Stimulated activated CD4-positive, alpha-beta T cell treated with anti-CD3 and anti-CD28 coated beads, Interleukin-15, amount 100 ng/mL, for 1 hour (primary cell): ENCODE measurements at places on chromosomes 5 and 9.

DNA sequence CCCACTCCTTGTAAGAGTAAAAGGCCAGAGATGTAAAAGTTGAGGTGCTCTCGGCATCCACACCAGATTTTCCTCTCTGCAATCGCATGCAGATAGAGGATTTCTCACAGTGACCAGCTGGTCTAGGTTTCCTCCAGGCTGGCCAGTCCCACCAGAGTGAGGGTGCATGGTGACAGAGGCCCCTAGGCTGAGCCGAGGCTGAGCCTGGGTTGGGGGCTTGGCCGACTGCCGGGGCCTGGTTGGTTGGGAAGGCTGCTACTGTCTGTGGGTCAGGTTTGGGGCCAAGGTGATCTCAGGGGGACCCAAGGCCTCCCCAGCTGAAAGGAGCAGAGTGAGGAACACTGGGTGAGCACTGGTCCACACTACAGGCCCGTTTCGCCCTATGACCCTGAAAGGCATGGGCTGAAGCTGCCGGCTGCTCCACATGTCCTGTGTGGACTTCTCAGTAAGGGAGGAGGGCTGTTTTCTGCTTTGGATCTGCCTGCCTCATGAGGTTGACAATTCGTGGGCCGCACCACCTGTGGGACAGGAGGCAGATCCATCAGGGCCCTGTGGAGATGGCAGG is 400.8 kb upstream of the IRX4 start:
- no peak for DNase-seq

- no peak for DNase-seq
Observed at GRCh38 chr5:169029661-169030274, 271.2 kb downstream of the SLIT3 start.

DNA sequence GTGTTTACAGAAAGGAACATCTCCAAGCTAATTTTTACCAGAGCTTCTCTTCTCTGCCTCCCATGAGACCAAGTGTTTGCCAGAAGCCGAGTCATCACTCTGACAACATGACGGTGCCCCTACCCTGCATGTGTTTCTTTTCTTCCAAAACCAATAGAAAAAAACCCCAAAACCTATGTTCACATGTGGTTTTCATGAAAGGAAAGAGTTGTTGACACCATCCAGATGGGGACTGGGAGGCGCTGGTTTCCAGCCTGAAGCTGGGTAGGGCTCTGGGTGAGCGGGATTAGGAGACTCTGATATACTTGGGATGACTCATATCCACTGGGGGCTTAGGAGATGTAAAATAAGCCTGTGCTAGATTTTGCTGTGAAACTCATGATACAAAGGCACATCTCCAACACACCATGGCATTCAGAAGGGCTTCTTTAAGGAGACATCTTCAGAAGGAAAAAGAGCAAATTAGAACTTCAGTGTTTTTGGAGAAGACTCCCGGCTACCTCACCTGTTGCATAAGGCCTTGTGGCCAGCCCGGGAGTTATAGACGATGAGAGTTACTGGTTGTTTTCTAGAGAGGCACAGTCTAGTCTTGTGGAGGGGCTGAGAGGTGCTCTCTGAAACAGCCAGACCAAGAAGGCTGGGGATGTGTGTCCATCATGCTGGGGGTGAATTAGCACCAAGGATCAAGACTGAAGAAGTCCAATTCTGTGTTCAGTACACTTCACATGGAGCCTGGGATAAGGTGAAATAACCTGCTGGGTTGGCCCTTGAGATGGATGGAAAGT is 108.9 kb upstream of the LHFPL2 start:
- no peak for DNase-seq

DNA sequence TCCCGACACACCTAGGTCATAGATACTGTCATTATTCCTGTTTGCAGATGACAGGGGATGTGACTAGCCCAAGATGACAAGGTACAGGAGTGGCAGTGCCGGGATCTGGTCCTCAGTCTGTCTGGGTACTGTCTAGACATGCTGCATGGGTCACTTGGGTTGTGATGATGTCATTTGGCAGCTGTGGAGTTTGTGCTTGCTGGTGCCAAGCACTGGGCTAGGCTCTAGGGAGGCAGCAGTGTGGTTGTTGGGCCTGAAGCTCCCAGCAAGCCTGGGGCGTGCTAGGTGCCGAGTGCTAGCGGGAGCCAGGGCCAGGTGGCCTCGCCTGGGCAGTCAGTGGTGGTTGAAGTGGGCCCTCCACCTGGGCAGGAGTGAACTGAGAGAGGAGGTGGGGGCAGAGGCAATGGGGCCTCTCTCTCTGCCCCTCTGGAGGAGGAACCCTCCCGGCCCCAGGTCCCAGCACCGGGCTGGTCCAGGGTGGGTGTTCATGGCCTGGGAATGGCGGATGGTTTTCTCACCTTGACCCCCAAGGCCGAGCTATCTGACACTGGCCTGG is 8.8 kb upstream of the ASB6 start:
- no peak for DNase-seq

GRCh38 chr9:136615631-136616306 is 46.9 kb upstream of the EGFL7 start:
- DNase-seq = no peak

DNA sequence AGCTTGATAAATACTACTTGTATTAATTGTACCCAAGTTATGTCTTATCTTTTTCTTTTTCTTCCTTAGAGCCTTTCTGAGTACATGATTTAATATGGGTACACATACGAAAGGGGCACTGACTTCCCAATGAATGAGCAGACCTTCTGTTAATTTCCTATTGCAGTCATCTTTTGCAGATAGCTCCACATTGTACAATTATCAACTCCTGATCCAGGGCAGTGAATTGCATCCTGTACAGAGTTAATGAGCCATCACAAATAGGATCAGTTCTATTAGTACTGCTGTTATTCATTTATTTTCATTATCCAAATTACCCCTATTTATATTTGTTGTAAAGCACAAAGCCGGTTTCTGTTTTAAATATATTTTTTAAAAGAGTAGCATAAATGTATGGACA is 105.6 kb downstream of the ADAMTSL1 start:
- DNase-seq = no peak

DNA sequence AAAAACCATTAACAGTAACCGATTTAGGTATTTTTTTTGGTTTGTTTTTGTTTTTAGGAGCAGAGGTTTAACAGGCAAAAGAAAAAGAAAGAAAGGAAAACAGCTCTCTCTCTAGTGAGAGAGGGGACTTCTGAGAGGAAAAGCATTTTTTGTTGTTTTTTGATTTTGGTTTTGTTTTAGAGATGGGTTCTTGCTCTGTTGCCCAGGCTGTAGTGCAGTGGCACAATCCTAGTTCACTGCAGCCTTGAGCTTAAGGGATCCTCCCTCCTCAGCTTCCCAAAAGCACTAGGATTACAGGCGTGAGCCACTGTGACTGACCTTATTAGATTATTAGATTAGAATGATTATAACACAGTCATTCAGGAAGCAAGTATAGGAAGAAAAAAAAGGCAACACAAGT is 10.1 kb downstream of the USP20 start:
- DNase-seq = no peak

DNA sequence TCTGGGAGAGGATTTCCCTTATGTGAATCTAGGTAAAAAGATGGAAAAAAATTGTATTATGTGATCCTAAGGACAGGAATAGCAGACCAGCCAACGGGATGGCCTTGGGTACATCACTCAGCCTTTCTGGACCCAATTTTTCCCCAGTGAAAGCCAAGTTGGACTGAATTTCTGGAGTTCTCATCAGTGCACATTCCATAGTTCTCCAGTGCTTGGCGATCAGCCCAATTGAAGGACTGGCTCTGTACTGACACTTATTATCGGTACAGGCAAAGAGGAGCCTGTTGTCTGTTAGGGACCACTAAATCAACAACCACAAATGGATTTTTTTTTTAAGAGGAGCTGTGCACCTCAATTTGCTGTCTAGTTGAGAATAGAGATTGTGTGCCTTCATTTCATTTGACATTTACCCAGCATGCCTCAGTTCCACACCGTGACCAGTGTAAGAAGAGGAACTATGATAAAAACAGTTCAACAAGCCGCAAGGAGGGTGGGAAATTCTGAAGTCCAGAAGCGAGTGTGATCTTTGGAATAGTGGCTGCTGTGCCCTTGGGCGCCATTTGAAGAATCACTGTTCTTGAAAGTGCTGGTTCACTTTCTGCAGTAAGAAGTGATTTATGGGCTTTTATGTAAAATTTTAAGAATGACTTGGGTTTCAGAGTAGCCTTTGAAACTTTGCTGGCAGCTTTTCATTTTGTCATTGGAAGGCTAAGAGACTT is 8.0 kb downstream of the ARL10 start:
- no peak for DNase-seq

- DNase-seq = no peak
Observed at GRCh38 chr5:10607023-10607665, 43.3 kb downstream of the ANKRD33B start.

- DNase-seq = no peak
Observed at GRCh38 chr5:87389296-87390034, 23.3 kb downstream of the CCNH start.

DNA sequence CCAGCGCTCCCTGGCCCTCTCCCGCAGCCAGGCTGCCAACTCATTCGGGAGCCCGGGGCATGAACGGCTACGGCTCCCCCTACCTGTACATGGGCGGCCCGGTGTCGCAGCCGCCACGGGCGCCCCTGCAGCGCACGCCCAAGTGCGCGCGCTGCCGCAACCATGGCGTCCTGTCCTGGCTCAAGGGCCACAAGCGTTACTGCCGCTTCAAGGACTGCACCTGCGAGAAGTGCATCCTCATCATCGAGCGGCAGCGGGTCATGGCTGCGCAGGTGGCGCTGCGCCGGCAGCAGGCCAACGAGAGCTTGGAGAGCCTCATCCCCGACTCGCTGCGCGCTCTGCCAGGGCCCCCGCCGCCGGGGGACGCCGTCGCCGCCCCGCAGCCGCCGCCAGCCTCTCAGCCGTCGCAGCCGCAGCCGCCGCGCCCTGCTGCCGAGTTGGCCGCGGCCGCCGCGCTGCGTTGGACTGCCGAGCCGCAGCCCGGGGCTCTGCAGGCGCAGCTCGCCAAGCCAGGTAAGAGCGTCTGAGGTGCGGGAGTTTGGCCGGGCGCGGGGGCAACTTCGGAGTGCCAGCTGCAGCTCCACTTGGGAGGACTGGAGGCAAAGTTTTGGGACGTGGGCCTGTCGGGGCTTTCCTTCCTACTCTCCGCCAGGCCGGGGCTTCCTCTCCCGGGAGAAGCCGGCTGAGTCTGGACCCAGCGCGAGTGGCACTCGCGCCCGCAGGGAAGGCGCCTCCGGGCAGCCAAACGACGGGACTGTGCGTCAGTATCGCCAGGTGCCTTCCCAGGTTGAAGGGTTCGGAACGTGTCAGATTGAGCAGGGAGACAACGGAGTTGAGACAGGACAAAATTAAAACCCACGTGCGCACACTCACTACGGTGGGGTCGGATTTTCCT is 735 bp downstream of the DMRT3 start:
- DNase-seq = no peak

DNA sequence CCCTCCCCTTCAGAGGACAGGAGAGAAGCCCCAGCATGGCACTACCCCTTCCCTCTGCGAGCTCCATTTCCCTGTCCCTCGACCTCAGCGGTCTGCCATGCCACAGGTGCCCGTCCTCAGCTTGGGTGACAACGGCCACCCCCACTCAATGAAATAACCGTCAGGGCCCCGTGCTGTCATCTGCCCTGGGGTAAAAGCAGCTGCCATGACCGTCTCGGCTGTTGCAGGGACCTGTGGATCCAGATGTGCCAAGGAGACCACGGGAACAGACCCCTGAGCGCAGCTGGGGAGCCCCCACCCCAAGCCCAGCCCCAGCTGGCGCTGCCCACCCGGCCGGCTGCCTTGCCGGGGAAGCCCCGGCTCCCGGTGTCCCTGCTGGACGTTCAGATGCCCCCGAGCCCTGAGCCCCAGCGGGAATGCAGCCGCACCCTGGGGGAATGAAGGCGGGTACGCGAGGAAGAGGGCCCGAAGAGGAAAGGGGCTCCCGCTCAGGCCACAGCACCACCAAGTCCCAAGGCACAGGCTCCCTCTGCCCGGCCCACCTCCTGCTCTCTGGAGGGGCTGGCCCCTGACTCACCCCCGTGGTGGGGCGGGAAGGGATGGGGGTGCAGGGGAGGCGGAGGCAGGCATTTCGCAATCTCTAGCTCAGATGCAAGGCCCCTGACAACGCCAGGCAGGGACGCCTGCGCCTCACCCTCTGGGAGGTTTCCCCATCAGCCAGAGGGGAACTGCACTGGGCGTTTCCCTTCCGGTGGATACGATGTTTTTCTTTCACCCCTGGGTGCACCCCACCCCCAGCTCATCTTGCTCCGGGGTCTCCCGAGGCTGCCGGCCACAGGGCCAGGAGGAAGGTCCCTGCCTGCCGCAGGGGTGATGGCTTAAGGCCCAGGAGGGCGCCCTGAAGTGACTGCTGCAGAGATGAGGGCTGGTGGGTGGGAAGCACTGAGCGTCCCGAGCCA is 49.2 kb downstream of the NACC2 start:
- DNase-seq = no peak

DNA sequence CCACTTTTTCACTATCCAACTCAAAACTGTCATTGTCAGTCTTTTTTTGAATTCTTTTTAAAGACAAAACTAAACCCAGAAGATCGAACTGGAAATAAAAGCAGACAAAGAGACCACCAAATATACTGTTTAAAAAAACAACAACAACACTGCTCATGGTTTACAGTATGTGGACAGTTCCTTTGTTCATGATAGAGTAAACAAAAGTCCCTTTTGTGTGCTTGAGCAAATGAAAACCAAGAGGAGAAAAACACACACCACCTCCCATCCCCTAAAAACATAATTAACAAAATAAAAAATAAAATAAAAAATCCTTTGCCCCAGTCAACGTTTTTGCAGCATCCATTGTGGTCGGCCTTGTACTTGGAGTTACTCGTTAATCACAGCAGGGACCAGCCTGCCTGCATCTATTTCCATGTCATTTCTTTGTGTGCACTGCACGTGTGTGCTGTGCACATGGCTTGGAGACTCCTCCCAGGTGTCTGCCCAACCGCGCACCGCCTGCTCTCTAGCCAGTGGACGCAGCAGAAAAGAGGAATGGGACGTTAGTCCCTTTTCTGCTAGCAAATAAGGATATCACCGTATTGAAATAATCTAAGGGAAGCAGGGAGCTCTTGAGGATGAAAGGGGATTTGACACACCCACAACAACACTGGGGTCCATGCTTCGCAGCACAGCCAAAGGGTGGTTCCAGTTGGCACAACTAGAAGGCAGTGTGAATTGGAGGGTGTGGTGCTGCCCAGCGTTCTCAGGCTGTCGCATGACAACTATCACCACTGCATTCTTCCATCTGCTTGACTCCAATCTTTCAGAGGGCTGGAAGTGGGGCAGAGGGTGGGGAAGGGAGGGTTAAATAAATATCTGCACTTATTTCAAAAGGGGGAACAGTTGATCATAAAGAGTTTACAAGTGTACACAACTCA is 130.0 kb downstream of the SEMA6A start:
- DNase-seq = no peak

GRCh38 chr9:13718539-13718938 is 439.0 kb upstream of the MPDZ start:
- no peak for DNase-seq

DNA sequence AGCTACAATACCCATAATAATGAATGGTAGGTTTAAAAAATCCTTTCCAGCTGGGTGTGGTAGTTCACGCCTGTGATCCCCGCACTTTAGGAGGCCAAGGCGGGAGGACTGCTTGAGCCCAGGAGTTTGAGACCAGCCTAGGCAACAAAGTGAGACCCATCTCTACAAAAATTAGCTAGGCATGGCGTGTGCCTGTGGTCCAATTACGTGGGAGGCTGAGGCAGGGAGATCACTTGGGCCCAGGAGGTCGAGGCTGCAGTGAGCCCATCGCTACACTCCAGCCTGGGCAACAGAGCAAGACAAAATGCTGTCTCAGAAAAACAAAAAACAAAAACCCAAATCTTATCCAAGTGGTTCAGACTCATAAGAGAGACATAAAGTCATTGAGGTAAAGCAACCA is 33.8 kb upstream of the SLC6A3 start:
- no peak for DNase-seq

- DNase-seq = no peak
Observed at GRCh38 chr5:9380109-9380508, 165.8 kb downstream of the SEMA5A start.
